ENCODE measurements at places on chromosomes 12 and 14.
A peak's percentile ranks its signal among the peaks of the same experiment; 100 is the strongest.

DNA sequence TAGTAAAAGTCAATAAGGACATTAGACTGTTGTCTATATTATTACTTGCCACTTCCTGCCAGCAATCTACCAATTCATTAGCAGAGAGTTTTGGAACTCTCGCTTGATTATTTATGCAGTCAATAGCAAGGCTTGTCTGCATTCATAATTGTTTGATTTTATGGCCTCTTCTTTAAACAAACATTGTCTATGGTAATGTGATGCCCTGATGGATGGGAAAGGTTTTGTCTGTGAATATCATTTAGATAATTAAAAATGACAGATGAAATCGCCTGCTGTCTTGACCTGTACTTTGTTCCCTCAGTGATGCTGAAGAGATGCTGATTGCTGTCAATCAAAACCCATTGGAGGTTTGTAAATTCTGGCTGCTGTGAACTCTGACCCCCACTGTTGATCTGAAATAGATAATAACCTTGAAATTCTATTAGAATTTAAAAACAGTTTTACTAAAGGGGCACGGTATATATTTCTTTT is 455.3 kb downstream of the NPAS3 start:
- DNase-seq, result no peak

DNA sequence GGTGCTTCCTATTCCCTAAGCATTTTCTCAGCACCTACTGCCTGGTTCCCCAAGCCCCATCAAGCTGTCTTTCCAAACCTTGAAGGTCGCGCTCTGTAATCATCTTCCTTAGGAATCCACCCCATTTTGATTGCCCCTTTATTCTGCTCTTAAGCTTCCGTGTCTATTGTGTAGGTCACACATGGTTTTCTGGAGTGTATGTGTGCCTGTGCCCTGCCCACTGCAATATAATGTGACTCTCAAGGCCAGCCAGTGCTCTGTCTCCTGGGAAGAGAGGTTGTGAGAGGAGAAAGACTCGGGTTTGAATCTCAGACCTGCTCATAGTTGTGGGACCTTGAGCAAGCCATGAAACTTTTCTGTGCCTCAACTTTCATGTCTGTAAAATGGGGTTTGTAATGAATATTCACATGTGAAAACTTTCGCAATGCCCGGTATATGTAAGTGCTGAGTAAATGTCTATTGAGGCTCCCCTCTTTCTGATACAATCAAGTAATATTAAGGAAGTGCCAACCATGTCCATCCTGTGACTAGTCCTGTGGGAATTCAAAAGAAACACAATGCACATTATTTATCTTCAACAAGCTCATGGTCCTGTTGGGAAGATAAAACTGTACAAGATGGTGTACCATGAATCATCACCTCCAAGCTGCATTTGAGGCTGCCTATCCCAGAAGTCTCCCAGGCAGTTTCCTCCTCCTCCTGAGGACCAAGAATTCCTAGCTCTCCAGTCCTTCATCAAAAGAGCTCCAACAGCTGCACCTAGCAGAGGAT is 774 bp upstream of the KRT75 start:
- DNase-seq, result peak; percentile 50

DNA sequence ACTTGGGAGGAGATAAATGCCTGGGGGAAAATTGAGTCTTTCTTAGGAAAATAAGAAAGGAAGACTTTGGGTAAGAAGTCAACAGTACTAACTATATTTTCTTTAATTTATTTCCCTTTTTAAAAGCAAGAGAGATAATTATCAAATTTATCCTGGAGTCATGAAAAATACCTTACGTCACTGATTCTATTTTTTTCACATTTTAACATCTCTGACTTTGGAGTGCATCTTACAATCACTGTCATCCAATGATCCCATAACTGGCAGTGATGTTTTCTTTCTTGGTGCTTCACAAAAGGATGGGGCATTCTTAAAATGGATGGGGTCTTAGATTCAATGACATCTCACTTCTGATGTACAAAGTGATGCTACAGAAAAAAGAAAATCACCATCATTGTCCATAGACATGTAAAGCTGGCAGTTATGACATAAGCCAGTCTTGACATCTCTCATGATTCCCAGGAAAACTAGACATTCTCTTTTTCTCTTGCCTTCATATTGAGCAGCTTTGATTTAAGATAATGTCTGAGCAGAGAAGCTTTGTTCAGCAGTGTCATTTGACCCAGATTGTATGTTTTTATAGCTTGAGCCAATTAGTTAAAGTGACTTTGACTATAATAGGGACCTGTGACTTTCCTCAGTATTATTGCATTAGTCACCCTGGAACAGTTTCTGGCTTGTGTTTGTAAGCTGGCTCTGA is 236.2 kb downstream of the EGLN3 start:
- DNase-seq, result peak; percentile 85

- peak; percentile 20 for DNase-seq
Measured at GRCh38 chr14:96754162-96754844, 42.9 kb upstream of the VRK1 start.

- peak; percentile 51 for DNase-seq
Measured at GRCh38 chr12:90801776-90802175, 153.2 kb downstream of the CCER1 start.

GRCh38 chr14:26527095-26527494 is 70.7 kb downstream of the NOVA1 start:
- DNase-seq, result peak; percentile 77

GRCh38 chr14:99318959-99319295 is 46.9 kb upstream of the BCL11B start:
- no peak for DNase-seq

GRCh38 chr14:71725922-71726579 is 206.2 kb upstream of the RGS6 start:
- DNase-seq, result peak; percentile 71

DNA sequence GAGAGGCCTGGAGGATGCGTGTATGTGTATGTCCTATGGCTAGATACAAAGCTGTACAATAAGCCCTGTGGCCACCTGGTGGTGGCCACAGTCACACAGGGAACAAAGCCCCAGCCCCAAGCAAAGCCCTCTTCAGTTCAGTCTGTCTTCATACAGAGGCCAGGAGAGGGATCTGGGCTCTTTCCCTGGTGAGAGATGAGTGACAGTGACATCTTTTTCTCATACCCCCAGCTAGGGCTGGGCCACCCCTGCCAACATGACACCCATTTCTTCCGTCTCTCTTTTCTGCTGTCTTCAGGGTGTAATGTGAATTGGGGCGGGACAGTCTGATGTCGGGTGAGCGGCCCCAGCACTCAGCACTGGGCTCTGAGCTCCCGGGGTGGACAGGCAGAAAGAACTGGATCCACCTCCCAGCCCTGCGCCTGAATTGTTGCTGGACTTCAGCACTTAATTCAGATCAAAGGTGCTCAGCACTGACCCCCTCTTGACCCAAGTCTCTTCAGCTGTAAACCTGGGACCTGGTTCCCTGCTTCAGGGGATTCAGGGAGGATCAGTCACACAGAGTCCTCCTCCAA is 59.8 kb downstream of the SERPINA3 start:
- DNase-seq, result peak; percentile 44

GRCh38 chr12:121455766-121456420 is 56.0 kb downstream of the RNF34 start:
- DNase-seq, result no peak

DNA sequence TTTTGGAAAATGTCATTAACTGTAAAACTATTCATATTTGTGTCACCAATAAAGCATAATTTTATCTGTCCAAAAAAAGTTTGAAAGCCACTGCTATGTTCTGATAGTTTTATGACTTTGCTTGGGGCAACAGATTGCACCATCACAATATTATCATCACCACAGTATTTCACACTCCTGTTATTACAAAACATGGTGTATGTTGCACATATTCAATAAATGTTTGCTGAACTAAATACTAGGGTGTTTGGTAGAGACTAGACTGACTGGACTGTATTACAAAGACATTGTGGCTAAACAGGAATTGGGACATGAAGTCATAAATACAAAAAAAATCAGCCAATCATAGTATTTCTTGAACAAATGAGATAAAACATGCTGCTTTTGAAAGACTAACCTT is 55.1 kb downstream of the PAWR start:
- no peak for DNase-seq

DNA sequence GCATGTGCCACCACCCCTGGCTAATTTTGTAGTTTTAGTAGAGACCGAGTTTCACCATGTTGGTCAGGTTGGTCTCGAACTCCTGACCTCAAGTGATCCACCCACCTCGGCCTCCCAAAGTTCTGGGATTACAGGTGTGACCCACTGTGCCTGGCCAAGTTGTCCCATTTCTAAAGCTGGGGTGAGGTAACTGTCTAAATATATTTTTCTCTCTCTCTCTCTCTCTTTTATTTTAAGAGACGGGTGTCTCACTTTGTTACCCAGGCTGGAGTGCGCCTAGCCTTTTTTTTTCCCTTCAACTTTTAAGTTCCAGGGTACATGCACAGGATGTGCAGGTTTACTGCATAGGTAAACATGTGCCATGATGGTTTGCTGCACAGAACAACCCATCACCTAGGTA is 8.6 kb downstream of the ATF1 start:
- DNase-seq, result no peak

GRCh38 chr14:104582662-104583061 is 3.1 kb downstream of the C14orf180 start:
- no peak for DNase-seq

DNA sequence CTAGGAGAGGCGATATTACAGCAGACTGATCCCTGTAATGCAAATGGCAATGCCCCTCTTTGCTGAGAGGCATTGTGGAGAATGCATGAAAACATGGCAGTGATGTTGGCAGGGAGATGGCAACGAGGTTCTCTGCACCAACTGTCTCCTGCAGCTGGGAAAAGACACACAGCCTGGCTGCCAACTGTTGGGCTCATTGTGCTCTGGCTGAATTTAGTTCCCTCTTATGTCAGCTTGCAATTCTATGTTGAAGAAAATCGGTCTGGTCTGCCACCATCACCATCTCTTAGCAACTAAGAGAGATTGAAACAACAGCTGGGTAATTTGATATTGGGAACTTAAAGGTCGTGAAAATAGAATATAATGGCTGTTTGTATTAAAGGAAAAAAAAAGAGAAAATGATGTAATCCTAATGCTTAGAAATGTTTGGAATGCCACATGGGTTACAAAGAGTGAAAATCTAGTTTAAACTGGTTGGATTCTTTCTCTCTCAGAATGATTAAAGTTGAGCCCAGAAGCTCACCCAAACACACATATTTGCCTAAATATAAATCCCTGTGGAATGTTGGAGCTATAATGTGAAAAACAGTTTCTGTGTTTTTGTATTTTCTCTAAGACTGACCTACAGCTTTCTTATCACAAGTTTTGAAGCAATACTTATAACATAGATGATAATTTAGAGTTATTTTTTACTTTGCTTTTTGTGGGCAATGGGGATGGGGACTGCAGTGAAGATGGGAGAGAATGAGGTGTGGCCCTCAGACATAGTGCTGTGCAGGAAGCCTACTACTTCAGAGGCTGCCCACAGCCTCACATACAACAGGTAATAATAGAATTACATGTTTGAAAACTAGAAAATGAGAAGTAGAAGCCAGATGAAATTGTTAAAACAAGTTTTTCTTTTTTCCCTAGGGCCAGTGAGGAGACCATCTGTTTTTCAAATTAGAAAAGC is 143.7 kb downstream of the AKAP6 start:
- peak; percentile 91 for DNase-seq

DNA sequence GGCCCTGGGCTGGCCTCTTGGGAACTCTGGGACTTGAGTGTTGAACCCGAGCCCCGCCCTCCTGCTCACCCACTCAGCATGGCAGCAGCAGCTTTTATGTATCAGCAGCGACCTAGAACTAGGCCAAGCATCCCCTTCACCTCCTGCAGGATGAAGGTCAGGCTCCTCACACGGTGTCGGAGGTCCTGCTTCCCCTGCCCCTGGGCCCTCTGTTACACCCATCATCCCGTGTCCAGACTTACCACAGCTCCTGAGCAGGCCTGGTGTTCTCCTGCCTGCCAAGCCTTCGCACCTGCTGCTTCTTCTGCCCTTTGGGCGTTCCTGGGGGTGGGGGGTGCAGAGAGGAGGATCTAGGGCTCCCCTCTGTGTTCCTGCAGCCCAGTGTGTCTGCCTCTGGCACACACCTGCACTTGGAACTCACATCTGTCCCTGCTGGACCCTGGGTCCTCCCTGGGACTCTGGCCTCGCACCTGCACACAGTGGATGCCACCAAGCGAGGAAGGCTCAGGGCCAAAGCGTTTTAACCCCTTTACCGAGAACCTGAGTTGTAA is 80.3 kb downstream of the PAPOLA start:
- DNase-seq, result no peak

GRCh38 chr14:61575551-61576150 is 119.7 kb upstream of the HIF1A start:
- peak; percentile 92 for DNase-seq

DNA sequence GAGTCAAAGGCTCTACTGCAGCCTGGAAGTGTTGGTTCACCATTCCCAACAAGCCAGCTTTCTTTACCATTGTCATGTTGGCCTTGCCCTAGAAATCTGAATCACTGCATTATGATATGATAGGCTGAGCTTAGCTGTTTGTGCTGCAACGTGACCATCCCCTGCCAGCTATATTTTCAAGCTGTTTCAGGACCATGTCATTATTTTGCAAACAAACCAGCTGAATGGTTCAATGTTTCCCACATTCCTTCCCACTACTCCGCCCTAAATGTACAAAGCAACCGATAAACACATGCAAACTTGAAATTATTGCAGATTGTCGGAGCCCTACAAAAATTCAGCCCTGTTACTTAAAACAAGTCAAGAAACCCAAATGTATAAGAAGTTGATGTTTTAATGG is 136.1 kb downstream of the KICS2 start:
- peak; percentile 13 for DNase-seq

DNA sequence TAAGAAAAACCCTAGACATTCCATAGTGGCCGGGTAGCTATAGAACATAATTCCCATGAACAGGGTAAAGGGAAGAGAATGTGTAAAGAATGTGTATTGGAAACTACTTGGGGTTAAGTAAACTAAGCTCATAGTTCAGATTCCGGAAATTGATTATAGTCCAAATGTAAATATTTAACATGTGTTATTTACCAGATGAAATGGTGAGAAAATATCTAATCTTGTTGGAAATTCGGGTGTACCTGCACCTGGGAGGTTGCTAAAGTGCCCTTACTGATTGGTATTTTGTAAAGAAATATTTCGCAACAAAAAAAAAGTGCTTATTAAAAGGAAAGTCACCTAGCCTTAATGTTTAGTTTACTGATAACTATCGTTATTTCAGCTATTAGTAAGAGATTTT is 14.4 kb downstream of the RASSF9 start:
- DNase-seq, result peak; percentile 84

GRCh38 chr12:103336940-103337339 is 158.8 kb downstream of the C12orf42 start:
- no peak for DNase-seq

DNA sequence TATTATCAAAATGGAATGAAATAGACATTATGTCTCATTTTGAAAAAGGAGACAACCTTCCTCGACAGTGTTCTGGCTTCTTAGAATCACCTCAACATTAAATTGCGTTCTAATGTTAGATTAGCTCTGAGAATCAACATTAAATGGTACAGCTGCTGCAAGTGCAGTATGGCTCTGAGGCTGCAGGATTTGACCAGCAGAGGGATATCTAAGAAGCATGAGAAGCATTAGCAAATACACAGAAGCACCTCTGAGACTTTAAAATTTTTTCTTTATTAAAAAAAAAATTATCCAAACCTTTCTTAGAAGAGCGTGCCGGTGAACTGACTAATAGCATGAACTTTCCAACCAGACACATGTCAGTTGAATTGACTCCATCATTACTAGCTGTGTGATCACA is 253.4 kb upstream of the LRIG3 start:
- no peak for DNase-seq

- DNase-seq, result no peak
Measured at GRCh38 chr12:57112492-57113294, 1.5 kb upstream of the STAT6 start.
